ENCODE measurements at places on chromosomes 11 and 22.
A peak's percentile ranks its signal among the peaks of the same experiment; 100 is the strongest.

- peak; percentile 53 for DNase-seq
Observed at GRCh38 chr11:113705871-113706655, at the start of gene TMPRSS5. TSS of gene TMPRSS5 (minus strand) at chr11:113706308. CDS start at chr11:113706224, 84 bp downstream.

DNA sequence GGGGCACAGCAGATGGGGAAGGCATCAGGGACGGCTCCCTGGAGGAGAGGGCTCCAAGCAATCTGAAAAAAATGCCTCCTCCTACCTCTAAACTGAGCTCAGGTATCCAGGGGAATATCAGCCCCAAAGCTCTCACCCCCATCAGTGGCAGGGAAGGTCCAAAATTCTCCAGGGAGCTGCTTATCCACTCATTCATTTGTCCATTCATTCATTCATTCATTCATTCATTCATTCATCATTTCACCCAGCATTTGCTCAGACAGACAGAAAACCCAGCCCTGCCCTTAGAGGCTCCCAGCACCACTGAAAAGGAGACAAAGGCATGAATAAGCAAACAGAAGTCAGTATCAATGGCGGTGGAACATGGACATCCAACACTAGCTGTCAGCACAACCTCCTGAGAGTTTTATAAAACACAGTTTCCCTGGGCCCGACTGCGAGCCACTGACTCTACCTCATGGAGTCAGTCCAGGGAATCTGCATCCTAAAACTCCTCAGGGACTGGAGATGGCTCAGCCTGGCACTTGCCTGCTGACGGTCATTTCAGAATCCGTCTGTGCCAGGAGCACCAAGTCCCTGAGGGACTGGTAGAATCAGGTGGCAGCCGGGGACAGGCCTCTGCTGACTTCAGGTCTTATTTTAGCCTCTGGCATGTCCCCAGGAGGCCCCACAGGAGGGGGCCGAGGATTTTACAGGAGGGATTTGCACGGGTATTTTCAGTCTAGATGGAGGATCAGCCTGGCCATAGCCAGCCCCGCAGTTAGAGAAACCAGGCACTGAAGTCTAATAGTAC lies 164.6 kb downstream of the MN1 start:
- DNase-seq: no peak

DNA sequence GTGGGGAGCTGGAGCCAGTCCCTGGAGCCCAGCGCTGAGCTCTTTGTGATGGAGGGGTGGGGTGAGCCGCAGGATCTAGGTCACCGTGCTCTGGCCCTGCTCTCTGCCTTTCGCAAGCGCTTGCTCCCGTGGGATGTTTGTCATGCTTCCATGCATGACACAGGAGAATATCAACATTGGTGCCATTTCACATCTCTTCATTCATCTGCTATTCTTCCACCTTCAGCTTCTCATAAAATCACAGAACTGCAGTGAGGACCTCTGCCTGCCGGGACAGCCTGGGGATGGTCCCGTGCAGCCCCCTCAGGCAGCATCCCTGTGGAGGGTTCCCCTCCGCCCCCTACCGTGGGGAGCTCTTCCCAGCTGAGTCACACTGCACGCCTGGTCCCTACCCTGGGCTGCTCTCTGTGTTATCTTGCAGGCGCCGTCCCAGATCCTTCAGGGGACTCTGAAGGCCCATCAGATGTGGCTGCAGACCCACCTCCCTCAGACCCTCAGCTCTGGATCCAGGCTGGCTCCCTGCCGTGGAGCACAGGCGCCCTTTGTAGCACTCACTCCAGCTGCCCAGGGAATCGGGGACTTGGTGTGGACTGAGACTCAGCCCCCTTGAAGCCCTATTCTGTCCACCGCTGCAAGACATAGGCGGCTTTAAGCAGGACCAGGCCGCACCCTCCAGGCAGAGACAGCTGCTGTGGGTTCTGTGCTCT lies 5.1 kb upstream of the SEPTIN5 start:
- DNase-seq: no peak

DNA sequence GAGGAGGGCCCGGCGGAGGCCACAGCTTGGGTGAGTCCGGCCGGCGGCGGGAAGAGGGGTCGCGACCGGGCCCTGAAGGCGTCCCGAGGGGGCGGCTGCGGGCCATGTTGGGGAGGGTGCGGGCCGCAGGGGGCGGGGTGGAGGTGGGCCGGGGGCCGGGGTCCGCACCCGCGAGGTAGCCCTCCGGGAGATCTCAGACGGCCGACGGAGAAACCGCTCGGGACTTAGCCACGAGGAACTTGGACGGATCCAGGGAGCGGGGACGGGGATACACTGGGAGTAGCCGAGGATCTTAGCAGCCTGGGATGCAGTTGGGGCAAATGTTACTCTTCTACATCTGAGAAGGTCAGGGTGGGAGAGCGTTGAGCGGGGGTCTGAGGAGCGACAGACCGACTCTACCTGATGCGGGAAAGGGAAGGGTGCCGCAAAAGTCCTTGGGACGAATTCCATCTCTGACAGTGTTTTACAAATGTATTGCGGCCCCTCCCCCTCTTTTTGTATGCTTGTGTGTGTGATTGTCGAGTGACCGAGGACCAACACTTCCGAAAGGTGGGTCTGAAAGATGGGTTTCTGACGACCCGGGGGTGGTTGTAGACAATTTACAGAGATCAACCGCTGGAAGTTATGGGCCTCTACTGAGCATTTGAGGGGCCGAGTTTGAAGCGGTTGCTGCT lies 658 bp downstream of the STIP1 start:
- no peak for DNase-seq

- DNase-seq: no peak
Observed at GRCh38 chr22:39039306-39040126, 1.1 kb upstream of the APOBEC3F start.

DNA sequence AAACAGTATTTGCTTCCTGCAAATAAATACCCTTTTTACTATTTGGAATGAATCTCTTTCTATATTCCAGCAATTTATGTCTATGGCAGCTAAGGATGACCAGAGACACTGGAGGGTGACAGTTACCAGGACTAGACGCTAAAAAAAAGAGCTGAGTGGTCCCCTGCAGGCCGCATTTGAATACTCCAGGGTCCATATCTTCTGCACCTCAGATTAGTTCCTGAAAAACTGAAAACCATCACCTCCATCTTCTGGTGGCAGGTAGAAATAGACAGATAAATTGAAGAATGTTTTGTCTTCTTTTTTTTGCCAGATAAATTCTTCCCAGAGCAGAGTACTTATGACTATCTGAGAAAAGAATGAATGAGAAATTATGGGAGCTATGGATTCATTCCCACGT lies 145.6 kb downstream of the CSNK2A3 start:
- DNase-seq: no peak

GRCh38 chr11:71269603-71270511 lies 17.5 kb upstream of the SHANK2 start:
- peak; percentile 29 for DNase-seq

- DNase-seq: no peak
Observed at GRCh38 chr22:41146573-41146972, 54.2 kb downstream of the EP300 start.

DNA sequence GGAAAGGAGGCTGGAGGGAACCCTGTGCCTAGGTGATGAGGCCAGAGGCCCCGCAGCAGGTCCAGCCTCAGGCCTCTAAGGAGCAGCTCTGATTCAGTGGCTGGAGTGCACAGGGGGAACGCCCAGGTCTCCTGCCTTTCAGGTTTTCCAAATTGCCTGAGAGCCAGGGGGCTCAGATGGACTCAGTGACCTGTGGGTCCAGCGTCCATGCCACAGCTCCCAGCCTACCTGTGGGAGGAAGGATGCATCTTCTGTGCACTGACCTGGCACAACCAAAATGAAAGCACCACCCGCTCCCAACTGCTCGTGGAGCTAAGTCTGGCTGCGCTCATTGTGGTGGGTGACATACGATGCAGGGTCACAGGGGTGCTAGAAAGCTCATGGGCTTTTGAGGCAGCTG lies 82.8 kb downstream of the FEZ1 start:
- DNase-seq: no peak

DNA sequence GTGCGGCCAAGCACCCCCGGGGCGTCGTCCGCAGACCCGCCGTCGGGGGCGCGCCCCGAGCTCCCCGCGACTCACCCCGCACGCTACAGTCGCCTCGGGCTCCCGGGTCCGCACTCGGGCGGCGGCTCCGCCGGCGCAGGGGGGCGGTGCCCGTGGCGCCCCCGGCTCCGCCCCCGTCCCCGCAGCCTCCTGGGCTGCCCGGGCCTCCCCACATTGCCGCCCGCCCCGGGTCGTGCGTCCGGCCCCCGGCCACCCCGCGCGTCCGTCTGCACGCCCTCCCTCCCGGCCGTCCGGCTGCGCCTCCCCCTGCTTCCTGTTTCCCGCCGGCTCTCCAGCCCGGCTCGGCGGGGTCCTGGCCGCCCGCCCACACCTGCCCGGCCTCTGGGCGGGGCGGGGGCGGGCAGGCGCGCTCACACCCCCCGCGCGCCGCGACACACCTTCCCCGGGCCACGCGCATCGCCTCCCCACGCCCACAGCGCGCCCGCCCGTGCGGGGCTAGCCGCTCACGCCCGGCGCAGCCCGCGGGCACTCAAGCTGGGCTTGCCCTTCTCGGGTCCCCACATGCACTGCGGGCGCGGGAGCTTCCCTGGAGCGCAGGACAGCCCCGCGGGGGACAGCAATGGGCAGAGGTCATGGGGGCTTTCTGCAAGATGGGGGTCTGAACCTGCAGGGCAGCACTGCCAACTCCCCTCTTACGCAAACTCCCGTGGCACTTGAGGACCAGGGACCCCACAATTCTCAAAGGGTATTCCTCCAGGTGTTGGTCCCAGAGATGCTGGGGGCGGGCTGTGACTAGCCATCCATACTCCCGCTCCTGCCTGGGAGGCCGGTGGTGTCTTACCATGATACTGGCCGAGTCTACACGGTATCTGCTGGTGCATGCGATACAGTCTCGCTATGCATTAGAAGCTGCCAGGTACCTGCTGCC lies at the start of gene CARD10:
CARD10 (minus strand) TSS at position 148 of the 928 bp plus-strand sequence. CDS start 215 bp downstream, outside the sequence.
- DNase-seq: peak; percentile 66
